Activated naive CD4-positive, alpha-beta T cell treated with anti-CD3 and anti-CD28 coated beads for 36 hours (primary cell): ENCODE measurements at places on chromosomes 12 and 14. TPM values are rescaled to one million over a fixed set of nuclear protein-coding genes. Genes with fewer than 3 reads are reported as not detected.

REP15 gene
- 0.19 TPM for total RNA-seq

TSPAN31 gene
- total RNA-seq = 7.7 TPM

TOMM20L gene
- total RNA-seq = not detected

SERPINA1 gene
- 4.3 TPM for total RNA-seq

TC2N gene
- total RNA-seq = 61.7 TPM

SCNN1A gene
- total RNA-seq = 0.67 TPM

OR6C1 gene
- not detected for total RNA-seq

DNA sequence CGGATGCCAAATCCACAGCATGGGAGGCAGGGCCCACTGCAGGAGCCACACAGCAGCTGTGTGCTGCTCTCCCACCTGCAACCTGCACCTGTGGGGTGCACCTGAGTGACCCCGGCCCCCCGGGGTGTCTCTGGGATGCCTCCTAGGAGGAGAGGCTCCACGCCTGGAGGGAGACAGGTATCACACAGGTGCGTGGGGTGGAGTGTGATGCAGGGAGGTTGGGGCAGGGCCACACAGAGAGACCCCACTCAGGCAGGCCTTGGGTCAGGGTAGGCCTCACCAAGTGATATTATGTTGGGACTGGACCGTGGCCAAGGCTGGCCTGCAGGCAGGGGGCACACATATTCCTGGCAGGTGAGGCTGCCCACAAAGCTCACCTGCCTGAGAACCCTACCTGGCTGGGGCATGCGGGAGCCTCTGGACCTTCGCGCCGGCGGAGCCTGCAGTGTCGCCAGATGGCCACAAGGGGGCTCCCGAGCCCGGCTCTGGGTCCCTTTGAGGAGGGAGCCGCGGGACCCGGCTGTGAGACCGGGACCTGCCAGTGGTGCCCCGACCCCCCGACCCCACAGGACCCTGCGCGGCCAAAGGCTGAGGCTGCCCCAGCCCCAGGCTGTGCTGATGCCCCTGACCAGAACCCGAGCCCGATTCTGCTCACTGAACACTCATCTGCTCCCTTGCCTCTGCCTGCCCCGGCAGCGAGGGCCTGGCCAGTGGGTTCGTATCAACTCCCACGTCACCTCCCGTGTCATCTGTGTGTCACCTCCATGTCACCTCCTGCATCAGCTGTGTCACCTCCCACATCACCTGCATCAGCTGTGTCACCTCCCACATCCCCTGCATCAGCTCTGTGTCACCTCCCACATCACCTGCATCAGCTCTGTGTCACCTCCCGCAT is 11.4 kb downstream of the TMEM121 start:
- DNase-seq = peak; percentile 74

DNA sequence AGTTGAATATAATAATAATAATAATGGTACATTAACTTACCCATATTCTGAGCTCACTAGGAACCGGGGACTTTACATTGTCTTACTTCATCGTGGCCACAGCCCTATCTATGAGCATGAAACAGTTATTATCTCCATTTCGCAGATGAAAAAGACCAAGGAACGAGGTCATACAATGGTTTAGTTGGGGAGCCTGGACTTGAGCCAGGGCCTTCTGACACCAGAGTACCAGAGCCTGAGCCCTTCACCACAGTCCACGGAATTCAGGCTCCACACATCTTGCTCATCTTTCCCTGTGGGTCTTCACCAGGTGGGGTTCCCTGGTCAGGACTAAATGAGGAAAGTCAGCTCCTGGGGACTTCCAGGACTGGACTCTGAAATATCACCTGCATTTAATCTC is 31.3 kb upstream of the CMKLR1 start:
- no peak for DNase-seq

DNA sequence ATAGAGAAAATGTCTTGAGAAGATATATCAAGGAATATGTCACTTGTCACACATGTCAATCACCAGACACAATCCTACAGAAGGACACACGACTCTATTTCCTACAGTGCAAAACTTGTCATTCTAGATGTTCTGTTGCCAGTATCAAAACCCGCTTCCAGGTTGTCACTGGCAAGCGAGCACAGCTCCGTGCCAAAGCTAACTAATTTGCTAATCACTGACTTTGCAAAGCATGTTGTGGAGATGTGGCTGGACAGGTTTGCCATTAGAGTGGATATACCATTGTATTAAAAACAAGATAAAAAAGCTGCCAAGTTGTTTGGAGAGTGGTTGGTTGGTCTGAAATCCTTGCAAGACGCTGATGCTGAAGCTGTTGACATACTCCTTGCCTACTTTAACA is 7.9 kb upstream of the SGPP1 start:
- DNase-seq = no peak

DNA sequence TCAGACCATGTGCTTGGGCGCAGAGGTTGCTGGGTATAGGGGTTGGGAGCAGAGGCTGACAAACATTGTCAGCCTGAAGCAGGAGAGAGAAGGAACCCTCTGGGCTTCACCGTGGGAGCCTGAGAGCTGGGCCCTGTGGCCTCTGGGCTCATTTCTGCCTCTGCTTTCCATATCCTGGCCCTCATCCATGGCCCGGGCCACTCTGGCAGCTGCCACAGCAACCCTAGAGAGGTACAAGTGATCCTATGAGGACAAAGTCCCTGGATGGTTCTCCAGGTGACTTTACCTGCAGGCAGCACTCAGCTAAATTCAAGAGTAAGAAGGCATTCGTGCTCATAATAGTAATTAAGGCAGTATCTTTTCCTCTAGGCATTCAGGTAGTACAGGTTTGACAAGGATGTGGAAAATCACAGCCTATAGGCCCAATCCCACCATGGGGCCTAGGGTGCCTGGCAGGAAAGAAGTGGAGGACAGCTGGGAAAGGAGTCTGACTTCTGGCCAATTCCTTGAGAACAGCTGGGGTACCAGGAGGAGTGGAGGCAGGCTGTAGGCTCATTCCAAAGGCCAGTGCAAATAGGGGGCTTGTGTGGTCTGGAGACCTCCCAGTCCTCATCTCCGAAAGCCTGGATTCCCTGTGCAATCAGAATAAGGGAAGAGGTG is 3.6 kb upstream of the TTC7B start:
- no peak for DNase-seq

DNA sequence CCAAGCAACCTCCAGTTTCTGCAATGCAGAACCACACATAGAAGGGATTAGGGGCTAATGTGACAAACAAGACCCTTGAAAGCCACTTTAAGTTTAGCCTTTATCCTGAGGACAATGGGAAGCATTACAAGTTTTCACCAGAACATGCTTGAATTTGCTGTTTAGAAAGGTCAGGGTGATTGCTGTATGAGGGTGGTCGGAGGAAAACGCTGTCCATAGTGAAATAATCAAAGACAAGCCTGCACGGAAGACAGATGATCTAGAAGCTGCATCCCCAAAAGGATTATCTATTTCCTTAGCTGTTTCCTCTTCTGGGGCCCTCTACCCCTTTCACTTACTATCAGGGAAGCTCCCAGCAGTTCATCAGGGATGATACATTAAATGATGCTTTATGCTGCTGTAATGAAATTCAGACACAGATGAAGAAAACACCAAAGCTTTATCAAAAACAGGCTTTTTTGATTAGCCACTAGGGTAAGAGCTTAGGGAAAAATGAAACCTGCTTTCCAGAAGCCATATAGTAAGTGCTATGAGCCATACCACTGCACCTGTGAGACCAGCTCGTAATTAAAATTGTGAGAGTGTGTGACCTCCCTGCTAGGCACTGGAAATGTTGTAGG is 6.5 kb downstream of the HAL start:
- DNase-seq = no peak

DNA sequence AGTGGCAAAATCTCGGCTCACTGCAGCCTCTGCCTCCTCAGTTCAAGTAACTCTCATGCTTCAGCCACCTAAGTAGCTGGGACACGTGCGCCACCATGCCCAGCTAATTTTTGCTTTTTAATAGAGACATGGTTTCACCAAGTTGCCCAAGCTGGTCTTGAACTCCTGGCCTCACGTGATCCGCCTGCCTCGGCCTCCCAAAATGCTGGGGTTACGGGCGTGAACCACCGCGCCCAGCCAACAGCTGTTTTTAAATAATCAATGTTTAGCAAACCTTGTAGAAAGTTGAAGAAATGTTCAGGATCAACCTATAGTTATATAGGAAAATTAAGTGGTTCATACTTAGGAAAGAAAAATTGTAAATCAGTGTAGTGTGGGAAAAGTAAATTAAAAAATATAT is 6.0 kb upstream of the HSP90AA1 start:
- no peak for DNase-seq

- peak; percentile 22 for DNase-seq
These were observed 106.9 kb upstream of the DYRK2 start for GRCh38 chr12:67541625-67541991.

GRCh38 chr12:254912-255311 is 7.7 kb downstream of the SLC6A13 start:
- DNase-seq = no peak
